ENCODE measurements at places on chromosomes 5 and 9. TPM values are rescaled to one million over a fixed set of nuclear protein-coding genes. Genes with fewer than 3 reads are reported as not detected.

DNA sequence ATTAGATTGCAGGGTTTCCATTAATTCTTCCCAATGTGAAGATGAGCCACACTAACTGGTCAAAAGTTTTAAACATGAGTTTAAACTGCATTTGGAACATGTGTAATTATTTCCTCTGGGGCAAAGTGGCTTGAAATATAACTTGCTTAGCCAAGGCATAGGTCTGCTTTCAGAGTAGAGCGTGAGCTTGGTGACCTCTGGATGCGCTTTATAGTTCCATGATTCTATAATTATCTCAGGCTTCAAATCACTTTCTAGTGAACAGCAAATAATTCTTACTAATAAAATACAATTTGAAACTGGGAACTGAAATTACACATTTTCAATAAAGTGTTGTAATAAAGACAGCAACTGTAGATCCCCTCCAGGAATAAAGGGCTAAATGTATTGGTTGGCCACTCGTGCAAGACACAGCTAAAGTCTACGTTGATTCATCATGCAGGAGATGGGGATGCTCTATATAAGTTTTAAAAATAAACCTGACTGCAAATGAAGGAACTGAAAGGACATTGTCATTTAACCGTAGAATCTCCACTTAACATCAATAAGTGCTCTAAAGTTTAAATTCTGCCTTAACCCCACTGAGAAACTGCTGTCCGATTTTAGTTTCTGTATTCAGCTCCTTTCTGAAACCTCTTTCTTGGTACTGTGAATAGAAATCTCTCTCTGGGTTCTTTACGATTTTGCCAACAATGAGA is 460.0 kb downstream of the PSAT1 start:
- DNase-seq = no peak

FAM13B gene
- total RNA-seq = 4.4 TPM

- no peak for DNase-seq
Measured at GRCh38 chr9:121689461-121690157, 38.2 kb downstream of the DAB2IP start.

GRCh38 chr5:138696501-138696900 is 56.7 kb upstream of the CTNNA1 start:
- peak; percentile 82 for DNase-seq

DNA sequence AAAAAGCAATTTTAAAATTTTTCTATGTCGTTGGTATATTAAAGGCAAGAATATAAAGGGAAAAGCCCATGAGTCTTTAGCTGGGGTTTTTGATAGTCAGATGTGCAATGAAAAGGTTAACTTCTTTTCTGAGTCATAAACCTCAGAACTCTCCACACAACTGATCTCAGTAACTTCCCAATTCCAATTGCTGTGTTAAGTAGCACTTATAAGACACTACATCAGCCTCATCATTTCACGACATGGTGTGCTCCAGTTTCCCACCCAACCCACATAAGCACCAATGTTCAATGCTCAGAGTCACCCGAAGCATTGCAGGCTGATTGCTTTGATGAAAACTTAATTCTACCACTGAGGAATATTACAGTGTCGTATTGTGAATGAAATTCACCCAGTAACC is 155.8 kb downstream of the TSSK1B start:
- no peak for DNase-seq

GRCh38 chr5:10466446-10467073 is 24.9 kb downstream of the ROPN1L start:
- DNase-seq = no peak

DNA sequence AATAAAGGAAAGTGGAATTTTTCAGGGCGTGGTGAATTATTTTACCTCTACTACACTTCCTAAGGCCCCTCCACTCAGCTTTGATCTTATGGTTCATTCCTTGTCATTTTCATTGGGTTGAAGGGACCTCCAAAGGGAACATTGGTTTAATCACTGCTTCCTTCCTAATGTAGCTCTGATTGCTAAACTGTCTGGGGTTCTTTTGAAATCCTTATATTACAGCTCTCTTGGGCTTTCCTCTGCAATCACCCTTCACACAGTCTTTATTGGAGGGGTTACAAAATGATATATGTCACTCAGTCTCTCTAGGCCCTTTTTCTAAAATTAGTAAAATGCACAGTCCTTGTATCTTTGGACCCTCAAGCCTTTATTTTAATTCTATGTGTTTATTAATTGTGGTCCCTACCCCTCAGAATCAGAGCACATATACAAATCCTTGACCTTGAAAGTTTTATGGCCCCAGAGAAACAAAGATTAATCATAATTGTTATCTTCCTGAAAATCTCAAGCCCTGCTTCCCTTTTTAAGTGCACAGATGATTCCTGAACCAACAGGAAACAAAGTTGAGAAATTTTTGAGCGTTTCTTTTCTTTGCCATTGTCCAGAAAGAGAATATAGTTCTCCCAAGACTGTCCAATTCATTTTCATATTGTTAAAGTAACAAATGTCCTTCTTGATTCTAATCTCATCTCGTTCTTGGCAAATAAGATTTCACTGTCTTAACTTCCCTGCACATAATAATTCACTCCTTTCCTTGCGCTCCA is 330.0 kb downstream of the ARRDC3 start:
- no peak for DNase-seq

GRCh38 chr9:126111556-126111955 is 215.1 kb upstream of the MVB12B start:
- DNase-seq = no peak

- no peak for DNase-seq
Measured at GRCh38 chr9:30977965-30978364, 1406.5 kb upstream of the ACO1 start.

DNA sequence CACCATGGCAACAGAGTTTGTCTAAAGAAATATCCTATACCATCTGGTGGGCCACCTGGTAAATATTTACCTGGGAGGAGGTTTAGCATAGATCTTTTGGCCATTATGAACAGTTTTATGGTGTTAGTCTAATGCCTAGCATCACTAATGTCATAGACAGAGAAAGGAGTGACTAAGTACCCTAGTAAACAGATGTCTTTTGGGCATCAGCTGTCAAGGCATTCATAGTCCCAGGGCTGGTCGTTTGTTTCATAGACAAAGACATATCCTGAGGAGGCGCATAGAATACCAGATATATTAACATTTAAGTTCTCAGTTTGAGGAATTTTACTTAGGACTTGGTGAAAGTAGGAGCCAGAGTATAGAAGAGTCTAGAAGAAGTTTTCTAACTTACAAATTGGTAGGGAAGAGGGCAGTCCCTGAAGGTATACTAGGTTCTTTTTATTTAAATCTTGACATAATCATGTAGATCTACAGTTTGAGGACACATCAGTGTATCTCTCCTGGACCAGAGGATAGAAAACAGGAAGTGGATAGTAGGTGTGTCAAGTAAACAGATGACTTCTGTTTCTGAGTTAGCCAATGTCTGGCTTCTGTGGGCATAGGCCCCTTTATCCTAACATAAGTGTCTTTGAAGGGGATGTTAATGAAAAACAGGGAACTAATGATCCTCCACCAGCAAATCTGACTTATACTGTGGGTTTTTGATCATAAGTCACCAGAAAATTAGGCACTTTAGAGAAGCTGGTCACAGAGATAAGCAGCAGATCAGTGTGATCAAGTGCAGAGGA is 105.0 kb upstream of the PRSS3 start:
- no peak for DNase-seq

DNA sequence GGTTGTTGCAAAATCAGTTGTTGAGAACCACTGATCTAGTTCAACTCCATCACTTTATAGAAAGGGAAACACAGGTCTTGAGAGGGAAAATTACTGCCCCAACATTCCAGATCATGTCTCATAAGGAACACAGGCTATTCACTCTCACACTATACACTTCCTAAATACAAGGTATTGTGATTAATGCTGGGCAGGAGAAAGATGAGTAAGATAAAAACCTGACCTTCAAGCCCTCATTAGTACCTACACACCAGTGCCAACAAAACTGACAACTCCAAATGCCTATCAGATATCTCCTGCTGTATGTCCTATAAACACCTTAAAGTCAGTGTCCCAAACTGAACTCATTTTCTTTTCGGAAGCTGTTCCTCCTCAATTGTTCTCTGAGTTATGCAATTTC is 8.2 kb downstream of the GNE start:
- DNase-seq = no peak

ANKRD31 gene
- total RNA-seq = 0.07 TPM

GRCh38 chr5:61575103-61575502 is 243.0 kb downstream of the ZSWIM6 start:
- no peak for DNase-seq

DNA sequence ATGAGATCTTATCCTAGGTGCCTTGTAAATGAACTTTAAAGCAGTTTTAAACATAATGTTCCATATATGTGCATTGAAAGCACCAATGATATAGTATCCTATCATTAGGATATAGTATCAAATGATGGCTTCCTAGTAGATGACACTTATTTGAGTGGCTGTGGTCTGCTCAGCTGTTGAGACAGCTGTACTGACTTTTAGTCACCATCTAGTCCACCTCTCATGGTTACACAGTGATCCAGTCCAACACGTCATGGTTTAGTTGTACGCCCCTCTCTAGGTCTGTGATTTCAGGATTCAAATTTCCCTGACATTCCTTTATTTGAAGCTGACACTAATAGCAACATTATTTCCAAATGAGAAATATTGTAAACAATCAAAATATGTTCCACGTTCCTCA is 127.3 kb upstream of the TUT7 start:
- no peak for DNase-seq

DNA sequence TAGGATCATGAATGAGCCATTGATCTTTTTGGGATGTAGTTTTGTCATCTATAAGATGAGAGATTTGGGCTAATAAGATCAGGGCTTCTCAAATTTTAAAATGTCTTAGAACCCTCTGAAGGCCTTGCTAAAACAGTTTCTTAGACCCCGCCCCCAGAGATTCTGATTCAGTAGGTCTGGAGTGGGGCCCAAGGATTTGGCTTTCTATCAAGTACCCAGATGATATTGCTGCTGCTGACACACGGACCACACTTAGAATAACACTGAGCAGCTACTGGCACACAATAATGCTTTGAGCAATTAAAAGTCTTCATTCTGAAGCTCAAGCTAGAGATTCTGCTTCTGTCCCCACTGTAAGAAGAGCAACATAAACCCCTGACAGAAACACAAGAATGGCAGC is 216.7 kb downstream of the SMARCA2 start:
- DNase-seq = no peak

- DNase-seq = no peak
Measured at GRCh38 chr5:15785531-15785981, 285.6 kb downstream of the FBXL7 start.

NOTCH1 gene
- 7.9 TPM for total RNA-seq

MORN5 gene
- not detected for total RNA-seq

DNA sequence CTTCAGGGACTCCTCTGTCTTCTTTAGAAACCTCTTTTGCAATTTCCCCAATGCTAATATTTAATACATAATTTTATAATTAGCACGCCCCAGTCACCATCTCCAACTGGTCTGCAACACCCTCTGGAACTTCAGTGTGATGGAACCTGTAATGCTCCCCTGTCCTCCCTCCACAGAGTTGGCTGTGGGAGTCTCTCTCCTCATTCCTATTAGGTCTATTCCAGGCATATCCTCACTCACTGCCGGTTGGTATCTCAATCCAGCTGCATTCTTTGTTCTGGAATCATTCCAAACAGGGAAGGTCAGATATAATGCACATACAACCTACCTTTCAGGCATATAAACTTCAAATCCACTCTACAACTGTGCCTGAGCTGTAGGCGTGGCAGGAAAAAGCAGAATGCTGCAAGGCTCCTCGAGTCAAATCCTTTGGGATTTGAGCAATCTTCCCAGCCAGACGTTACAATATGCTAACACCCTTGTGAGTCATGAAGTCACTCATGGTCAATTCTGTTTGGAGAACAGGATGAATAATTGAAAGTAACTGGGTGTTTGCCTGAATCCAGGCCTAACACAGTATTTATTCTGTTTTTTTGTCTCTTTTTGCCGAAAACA is 293.8 kb downstream of the CWC27 start:
- DNase-seq = peak; percentile 27

DNA sequence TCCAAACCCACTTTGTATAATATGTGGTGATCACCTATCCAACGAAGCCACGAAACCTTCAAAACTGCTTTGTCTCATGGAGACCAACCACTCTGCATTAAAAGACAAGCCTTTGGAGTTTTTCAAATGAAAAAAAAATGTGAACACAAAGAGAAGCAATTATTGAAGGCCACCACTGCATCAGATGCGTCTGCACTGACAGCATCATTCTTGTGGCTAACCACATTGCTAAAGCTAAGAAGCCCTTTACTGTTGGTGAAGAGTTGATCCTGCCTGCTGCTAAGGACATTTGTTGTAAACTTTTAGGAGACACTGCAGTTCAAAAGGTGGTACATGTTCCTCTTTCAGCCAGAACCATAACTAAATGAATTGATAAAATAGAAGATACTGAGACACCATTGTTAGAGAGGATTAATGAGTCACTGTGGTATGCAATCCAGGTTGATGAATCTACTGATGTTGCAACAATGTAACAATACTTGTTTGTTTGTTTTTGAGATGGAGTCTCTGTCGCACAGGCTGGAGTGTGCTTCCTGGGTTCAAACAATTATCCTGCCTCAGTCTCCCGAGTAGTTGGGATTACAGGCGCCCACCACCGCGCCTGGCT is 45.4 kb downstream of the TAF11L14 start:
- no peak for DNase-seq

IFNA21 gene
- total RNA-seq = not detected

GRCh38 chr9:105439428-105439827 is 8.4 kb upstream of the FSD1L start:
- DNase-seq = no peak

- no peak for DNase-seq
Measured at GRCh38 chr9:79694676-79695400, 123.1 kb downstream of the TLE4 start.

DNA sequence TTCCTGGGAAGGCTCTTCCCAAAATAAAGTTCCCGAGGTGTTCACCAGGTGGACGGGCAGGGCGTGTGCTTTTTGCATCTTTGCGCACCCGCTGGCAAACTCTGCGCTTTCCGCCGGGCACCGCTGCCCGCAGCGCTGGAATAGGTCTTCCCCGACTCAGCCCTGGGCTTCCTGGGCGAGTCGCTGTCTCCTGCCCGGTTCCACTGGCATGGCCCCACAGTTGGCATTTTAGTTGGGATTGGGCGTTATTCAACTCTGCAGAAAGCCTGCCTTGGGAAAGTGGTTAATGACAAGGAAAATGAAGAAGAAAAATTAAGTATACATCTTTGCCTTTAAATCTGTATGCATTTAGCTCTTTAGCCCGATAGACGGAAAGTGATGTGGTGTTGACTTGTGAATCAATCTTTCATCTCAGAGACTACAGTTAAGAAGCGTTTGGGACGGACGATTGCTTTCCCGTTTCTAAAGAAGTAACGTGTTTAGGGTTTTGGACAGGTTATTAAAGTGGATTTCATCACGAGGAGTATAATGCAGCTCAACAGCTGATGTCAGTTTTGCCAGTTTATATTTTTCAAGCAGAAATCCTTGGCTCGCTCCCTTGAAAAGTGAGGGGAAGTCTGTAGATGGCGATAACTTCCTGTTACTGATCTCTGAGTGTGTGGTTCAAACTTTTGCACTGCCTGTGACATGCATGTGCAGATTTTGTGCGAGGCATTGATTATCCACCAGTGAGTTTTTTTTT is 946 bp downstream of the ADCY2 start:
- DNase-seq = peak; percentile 7

HBEGF gene
- 5.8 TPM for total RNA-seq

- no peak for DNase-seq
Measured at GRCh38 chr5:131147258-131147657, 17.8 kb downstream of the HINT1 start.
